ENCODE measurements at places on chromosomes 1 and 21. TPM values are rescaled to one million over a fixed set of nuclear protein-coding genes. Genes with fewer than 3 reads are reported as not detected.

SYT6 gene
- total RNA-seq, result not detected

GJA9 gene
- total RNA-seq, result 0.09 TPM

SFN gene
- not detected for total RNA-seq

SHISAL2A gene
- total RNA-seq, result not detected

CTTNBP2NL gene
- 24.4 TPM for total RNA-seq

HSD3B1 gene
- not detected for total RNA-seq

RRP1 gene
- 18.2 TPM for total RNA-seq

SLFNL1 gene
- 0.09 TPM for total RNA-seq

DNA sequence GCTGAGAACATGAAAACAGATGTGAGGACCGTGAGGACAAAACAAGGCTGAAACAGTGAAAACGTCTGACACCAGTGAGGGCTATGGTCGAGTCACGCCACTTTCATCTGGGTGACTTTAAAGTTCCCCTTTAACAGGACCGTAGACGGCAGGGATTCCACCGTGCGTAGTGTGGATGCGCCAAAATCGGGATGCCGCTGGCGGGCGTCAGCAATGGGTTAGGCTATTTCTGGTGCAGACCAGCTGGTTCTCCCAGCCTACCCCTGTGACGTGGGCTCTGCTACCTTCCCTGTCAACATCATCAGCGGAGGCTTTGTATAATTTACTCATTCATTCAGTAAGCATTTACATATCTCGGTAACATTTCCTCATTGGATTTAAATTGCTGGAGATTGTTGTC lies 246.6 kb upstream of the AJAP1 start:
- DNase-seq, result no peak

DNA sequence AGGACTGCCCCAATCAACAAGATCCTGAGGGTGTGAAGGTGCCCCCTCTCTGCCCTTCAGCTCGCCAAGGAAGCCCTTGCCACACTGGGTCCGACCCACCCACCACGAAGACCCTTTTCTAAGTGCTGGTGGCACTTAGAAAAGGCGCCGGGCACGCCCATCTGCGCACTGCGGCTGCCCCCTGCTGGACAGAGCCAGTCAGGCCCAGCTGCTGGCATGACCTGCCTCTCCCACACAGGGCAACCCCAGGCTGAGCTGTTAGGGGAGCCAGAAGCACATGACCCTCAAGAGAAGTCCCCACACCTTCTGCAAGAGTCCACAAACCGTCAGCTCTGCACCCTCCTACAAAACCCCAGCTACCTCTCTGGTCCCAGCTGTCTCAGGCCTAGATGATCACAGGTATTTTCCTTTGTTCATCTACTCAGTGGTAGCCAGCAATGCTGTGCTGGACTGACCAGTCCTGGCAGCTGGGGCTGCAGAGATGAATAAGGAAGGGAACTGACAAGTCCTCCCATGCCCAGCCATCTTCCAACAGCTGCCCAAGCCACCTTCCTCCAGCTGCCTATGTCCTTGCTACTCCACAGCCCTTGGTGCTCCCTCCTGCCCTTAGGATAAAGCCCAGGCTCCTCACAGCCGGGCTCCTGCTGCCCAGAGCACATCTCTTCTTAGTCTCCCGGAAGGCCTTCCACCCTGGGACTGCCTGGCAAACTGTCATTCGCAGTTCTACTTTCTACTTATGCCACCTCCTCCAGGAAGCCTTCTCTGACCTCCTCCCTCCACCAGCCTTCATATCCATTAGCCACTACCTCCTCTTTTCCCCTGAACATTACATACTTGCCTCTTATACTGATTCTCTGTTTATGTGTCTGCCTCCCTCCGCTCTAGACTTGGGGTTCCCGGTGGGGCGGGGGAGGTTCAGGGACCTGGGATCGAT lies 39.8 kb upstream of the ZC3H12A start:
- peak; percentile 43 for DNase-seq

DNA sequence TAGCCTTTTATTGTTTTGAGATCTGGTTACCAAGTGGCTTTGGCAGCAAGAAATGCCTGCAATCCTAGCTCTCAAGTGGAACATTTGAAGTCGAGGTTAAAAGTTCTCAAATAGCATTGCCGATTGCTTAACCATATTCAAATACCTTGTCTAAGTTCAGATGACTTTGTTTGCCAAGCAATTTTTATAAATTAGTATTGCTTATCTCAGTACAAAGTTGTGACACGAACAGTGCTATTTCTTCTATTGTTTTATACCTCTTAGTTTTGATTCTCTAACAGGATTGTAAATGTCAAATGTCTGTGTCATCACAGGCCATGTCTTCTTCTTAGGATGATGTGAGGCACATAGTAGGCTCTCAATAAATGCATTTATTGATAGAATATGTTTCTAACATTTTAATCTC lies 633.3 kb downstream of the PTPRC start:
- peak; percentile 98 for DNase-seq

GRCh38 chr1:105544475-105544874 lies 1512.0 kb upstream of the PRMT6 start:
- peak; percentile 4 for DNase-seq

DNA sequence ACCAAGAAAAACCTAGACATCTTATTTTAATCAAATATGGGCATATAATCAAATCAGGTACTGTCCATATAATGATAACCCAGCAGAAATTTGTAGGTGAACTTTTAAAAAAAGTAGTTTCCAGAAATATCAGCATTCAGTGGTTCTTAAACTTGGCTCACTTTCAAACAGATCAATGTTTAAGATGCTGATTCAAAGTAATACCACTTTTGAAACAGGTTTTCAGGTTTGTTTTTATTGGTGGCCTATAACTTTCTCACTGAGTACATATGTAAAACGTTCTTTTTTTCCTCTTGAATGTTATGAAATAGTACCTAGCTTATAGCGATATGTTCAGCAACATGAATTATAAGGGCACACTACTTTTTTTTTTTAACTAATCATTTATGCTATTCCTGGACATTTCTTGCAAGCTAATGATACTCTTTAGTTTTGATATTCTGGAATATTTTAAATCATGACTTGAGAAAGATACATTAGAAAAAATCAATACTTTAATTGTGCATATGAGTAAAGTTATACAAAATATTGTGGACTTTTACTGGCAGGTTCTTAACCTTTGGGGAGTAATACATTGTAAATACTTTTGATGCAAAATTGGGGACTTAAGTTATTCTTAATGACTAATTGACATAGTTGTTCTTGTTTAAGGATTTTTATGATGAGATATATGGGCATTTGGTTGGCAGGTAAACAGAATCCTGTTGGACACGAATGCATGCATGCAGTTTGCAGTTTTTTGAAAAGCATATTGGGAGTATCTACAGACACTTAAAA lies 3.0 kb downstream of the NFIA start:
- DNase-seq, result peak; percentile 56

- DNase-seq, result no peak
Observed at GRCh38 chr1:224308064-224308463, 21.9 kb downstream of the NVL start.

DNA sequence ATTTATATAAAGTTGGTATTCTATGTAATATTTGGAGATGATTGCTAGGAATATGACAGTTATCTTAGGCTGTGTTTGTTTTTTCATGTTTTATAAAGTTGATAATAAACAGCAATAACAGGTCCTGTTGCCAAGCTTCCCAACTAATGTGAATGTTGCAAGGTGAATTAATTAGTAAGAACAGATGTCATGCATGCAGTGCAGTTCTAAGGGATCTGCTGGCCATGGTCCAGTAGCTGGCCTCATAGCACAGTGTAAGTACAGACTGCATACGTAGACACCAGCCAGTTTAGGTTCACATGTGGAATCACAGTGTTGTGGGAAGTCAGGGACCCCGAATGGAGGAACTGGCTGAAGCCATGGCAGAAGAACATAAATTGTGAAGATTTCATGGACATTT lies 478.2 kb downstream of the NEGR1 start:
- DNase-seq, result no peak

DNA sequence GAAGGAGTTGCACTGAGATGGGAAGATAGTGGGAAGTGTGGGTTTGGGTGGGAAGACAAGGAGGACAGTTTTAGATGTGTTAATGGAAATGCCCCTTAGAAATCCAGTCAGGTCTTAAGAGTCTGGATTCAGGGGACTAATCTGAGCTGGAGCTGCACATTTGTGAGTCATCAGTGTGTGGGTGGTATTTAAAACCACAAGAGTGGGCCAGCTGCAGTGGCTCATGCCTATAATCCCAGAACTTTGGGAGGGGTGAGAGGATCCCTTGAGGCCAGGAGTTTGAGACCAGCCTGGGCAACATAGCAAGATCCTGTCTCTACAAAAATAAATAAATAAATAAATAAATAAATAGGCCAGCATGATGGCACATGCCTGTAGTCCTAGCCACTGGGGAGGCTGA lies 40.9 kb upstream of the SLC6A9 start:
- peak; percentile 93 for DNase-seq

- no peak for DNase-seq
Observed at GRCh38 chr1:64553285-64553684, 83.4 kb downstream of the CACHD1 start.

- peak; percentile 96 for DNase-seq
Observed at GRCh38 chr1:244864253-244865027, at the start of gene HNRNPU. HNRNPU (minus strand) TSS chr1:244864543; CDS start chr1:244864307, 236 bp downstream.

- no peak for DNase-seq
Observed at GRCh38 chr1:168091063-168091462, 45.7 kb downstream of the GPR161 start.

GRCh38 chr1:165055581-165055980 lies 300.9 kb downstream of the LMX1A start:
- DNase-seq, result no peak

GRCh38 chr1:151998611-151999362 lies 5.1 kb upstream of the S100A10 start:
- DNase-seq, result no peak

DNA sequence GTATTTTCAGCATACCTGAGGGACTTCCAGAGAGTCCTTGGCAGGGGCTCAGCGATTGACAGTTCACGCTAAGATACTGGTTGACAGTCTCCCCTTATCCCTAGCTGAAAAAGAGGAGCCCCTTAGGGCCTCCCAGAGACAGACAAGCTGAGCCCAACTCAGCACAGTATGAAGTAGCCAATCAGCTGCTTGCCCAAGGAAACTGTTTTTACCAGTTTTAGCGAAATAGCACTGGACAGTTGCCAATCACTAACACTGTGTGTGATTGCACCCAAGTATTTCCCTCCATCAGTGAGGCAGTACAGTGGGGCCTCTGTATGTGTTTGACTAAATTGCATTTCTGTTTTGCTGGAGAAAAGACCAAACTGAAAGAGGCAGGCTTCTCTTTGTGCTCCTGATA lies 27.0 kb downstream of the KHDRBS1 start:
- no peak for DNase-seq

DNA sequence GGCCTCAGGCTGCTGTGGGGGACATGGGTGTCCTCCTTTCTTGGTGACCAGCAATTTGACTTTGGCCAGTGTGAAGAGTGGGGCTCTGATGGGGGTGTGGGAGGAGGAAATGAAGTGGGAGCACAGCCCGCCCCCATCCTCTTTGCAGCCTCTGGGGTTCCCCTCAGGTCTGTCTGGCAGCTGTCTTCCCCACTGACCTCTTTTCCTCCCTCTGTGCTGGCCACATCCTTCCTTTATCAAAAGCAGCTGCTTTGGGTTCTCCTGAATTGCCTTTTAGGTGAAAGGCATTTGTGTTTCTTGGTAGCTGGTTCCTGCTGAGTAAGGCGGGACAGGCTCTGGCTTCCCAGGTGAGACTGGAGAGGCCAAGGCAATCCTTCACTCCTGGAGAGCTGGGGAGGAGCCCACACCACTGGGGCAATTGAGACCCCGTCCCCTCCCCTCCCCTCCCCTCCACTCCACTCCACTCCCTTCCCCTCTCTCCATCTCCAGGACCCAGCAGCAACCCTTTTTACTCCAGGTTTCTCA lies 24.9 kb downstream of the PCAT6 start:
- DNase-seq, result no peak

DNA sequence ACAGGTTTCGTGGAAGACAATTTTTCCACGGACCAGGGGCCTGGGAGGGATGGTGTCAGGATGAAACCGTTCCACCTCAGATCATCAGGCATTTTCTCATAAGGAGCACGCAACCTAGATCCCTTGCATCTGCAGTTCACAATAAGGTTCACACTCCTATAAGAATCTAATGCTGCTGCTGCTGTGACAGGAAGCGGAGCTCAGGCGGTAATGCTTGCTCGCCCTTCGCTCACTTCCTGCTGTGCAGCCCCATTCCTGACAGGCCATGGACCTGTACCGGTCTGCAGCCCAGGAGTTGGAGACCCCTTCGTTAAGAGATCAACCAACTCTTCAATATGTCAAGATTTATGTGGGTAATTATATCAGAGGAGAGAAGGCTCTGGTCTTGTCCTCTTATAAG lies 3.3 kb upstream of the DHX9 start:
- no peak for DNase-seq

DNA sequence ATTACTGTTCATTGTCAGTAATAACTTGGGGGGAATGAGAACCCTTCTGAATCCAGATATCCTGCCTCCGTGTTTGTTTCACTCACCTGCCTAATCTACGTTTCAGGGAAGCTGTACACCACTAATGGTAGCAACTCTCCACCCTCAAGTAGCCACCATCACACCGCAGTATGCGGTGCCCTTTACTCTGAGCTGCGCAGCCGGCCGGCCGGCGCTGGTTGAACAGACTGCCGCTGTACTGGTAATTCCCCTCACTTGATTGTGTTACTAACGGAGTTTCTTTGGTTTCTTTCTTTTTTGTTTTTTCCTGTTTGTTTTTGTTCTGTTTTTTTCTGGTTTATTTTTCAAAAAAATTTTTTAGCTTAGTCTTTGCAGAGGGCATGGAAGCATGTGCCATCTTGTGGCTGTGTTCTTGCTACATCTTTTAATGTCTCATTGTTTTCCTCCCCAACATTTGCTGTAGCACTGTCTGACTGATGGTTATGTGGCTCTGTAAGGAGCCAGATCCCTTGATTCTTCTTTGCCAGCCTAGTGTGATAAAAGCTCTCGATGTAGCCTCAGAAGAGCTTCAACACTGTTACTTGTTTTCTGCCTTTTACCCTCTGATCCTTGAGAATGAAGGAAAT lies 15.9 kb upstream of the OLFML3 start:
- no peak for DNase-seq

DNA sequence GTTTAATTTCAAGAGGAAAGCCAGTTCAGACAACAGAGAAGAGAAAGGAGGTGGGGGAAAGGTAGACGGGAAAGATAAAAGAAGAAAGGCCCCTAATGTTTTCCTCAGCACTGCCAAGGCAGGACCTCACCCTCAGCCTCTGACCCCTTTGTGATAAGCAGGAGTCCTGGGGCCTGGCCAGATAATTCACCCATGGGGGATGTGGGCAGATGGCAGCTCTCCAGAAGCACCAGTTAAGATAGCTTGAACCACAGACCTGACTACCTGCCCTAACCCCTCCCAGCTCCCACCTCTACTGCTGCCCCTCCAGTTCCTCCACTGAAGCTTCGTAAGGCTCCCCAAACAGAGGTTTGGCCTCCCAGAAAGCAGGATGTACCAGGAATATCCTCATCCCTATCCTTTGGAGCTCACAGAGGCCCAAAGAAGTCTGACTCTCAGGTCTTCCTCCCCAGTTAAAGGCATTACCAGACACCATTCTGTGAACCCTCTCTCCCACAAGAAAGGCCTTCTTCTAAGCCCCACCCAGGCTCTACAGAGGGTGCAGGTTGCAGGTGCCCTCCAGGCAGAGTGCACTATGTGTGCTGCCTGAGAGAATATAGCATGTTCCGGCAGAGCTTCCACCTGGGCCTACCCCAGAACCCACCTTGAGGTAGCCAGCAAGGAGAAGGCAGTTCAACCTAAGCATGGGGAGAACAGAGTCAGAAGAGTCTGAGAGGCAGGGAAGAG lies 9.2 kb upstream of the SNAPIN start:
- no peak for DNase-seq

- DNase-seq, result peak; percentile 82
Observed at GRCh38 chr1:17168091-17168876, 36.6 kb upstream of the PADI1 start.

GRCh38 chr1:158577561-158577960 lies 2.1 kb downstream of the OR10X1 start:
- no peak for DNase-seq

- peak; percentile 86 for DNase-seq
Observed at GRCh38 chr1:17232759-17233661, 15.9 kb upstream of the PADI3 start.
